ENCODE measurements at places on chromosomes 5 and 9.

- DNase-seq: no peak
Observed at GRCh38 chr5:62608529-62609511, 30.2 kb downstream of the LRRC70 start.

DNA sequence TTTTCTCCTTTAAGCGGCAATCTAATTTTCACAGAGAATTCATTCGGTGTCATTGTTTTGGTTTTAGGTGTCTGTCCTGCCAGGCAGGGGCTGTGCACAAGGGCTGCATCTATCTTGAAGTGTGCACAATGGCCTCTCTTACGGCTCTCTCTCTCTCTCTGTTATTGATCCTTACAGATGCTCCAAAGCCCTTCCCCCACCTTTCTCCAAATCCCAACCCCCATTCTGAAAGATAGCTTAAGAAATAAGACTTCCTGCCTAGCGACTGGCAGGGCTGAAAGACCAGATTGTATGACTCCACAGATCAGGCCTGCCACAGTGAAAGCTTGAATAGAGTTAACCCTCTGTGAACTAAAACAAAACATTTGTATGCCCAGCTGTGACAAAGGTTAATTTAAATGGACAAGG is 86.5 kb upstream of the NR5A1 start:
- no peak for DNase-seq

DNA sequence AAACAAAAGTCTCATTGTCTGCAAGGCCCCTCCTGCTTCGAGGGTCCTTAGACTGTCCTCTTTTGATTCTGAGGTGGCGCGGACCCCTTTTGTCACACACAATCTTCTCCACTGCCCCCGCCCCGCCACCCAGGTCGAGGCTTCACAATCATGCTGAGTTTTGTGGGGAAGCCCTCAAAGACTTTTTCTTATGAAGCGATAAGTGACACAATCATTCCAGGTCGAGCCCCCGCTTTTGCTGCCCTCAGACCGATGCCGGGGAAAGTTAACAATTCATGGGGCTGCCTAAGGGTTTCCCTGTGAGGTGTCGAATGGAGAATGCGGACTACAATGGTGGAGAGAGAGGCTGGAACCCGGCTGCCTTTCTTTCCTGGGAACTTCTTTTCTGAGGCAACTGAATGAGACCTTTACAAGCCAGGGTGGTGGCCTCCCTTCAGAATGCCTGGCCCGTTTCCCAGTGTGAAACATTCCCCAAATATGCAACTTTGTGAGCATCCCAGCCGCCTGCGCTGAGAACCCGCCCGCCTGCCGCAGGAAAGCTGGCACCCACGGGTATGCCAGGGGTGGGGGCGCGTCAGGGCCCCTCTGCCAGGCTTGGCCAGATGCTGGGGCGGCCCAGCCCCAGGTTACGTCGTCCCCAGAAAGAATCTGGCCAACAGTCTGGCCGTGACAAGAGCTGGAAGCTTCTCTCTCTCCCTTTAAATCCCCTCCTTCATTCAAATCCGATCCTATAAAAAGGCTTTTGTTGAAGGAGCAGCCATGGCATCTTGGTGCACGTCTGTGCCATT is 71.9 kb downstream of the MAP1B start:
- DNase-seq: no peak

- no peak for DNase-seq
Observed at GRCh38 chr5:2207109-2207399, 324.3 kb upstream of the IRX4 start.

DNA sequence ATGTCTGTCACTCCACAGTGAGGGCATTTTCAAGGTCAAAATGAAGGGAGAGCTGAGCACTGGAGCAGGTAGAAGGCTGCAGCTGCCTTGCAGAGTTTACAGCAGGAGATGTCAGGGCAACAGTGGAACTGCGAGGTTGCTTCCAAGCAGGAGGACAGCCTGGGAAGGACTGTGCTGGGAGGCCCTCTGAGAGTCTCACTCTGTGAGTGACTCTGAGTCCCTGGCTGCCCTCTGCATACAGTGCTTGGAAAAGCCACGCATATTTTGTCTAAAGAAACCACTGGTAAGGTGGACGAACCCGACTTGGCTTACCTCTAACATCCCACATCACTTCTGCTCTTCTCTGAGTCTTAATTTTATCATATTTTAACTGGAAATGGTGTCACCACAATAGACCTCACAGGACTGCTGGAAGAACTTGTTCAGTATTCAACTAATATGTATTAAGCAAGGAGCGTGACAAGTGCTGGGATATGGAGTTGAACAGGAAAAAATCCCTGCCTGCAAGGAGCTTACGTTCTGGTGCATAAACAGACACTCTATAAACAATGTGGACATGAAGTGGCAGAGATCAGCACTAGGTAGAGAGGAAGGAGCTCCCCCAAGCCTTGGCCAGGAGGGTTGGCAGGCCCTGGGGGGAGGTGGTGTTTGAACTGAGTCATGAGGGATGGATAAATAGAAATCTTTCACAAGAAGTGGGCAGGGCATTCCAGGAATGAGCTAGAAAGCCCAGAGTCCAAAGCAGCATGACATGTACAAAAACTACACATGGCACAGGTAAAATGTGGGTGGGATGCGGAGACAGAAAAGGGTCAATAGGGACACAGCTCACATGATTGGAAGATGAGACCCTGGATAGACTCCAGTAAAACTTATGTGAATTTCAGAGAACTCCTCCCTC is 64.0 kb upstream of the FOXE1 start:
- DNase-seq: no peak

GRCh38 chr5:147805030-147805454 is 22.5 kb upstream of the JAKMIP2 start:
- no peak for DNase-seq

DNA sequence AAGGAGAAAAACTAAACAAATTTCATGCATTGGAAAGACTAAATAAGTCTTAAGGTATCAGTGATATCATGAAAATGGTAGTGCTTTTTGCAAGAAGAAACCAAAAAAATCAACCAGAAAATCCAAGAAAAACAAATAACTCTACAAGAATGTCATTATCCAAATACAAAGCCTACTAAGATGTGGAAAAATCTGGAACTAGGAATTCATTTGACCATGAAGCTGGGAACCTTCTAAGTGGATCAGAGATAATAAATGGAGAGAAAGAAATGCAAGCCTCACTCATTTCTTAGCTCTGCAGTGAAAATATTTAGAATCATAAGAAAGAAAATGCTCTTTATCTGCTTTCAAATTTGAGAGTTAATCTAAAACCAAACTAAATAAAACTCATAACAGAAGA is 51.3 kb downstream of the RASEF start:
- DNase-seq: no peak
